ENCODE measurements at places on chromosomes 5 and 9.

DNA sequence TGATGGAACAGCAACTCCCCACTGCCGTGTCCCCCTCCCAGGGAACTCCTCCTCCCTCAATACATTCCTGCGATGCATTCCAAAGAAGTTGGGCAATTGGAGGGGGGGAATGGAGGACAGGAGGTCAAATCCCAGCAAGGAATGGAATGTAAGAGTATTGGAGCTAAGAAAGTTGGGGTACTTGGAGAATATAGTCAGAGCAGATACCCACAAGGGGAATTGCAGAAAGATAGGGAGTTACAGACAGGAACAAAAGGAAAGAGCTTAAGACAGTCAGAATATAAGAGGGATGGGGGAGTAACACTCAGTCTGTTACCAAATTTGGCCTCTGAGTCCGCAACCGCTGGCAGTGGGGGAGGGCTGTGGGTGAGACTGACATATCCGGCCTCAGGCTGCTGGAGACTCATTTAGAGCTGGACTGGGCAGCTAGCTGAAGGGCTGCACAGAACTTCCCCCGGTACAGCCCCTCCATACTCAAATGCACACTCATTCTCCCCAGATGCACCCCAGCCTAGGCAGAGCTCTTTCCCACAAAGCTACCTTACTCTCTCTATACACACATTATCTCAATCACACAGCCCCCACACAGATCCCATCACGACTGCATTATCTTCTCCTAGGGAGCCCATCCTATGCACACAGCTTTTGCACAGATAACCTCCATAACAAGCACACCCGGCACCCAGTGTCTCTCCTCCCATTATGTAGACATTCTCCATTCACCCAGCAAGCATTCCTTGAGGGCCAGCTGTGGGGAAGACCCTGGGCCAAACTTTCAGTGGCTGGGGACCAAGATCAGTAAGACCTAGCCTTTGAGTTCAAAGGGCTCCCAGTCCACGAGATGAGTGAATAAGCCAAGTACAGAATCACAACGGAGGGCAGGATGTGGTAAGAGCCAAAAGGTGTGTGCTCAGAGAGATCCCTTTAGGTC, 3.7 kb downstream of the TLN1 start:
- no peak for DNase-seq

GRCh38 chr5:120545951-120546350, 81.9 kb downstream of the PRR16 start:
- DNase-seq = no peak

- no peak for DNase-seq
These were observed 241.8 kb upstream of the IRX2 start for GRCh38 chr5:2993301-2993700.

GRCh38 chr5:39605588-39606575, 181.1 kb upstream of the DAB2 start:
- DNase-seq = no peak

GRCh38 chr9:5688109-5688508, 59.2 kb downstream of the RIC1 start:
- no peak for DNase-seq

DNA sequence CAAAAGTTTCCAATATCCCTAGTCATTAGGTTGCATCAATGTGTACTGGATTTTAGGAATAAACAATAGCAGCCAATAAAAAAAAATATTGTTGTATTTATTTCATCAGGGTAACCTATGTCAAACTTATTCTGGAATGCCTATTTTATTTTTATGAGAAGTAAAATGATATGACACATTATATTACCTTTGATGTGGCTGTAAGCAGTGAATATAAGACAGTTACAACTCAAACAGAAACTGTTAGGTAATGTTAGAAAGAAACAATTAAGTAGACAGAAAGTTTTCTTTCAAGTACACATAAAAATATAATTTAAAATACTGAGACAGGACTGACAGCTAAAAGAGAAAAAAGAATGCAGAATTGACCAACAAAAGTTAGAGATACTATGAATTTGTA, 65.5 kb downstream of the GNG10 start:
- no peak for DNase-seq

- DNase-seq = no peak
These were observed 57.8 kb upstream of the LIFR start for GRCh38 chr5:38613992-38614836.

Data from stimulated activated CD8-positive, alpha-beta memory T cell treated with anti-CD3 and anti-CD28 coated beads, Interleukin-15, amount 100 ng/mL, for 1 hour (primary cell).